Left ventricle myocardium inferior (tissue), 1 donor: ENCODE measurements at places on chromosomes 2 and 18.

- no peak for DNase-seq
Observed at GRCh38 chr2:9498210-9498609, 23.9 kb downstream of the IAH1 start.

DNA sequence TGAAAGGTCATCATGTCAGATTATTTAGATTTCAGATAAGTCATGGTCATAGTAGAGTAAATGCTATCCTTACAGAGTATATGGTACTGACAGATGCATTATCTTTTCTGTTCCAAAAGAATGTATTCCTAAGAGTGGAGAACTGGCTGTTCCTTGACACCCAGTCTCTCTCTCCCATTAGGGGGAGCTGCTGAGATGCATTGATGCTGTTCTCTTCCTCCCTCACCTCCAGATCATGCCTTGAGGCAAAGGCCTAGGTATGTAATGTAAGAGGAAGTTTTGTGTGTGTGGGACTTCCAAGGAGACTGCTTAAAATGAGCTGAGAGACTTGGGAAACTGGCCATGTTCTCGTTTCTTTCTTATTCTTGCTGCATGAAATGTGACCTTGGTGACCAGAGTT lies 979.5 kb upstream of the CELF4 start:
- no peak for DNase-seq

GRCh38 chr2:217918308-217919024 lies 84.3 kb downstream of the TNS1 start:
- DNase-seq: no peak

GRCh38 chr2:48525269-48525943 lies 4.5 kb upstream of the STON1 start:
- peak; percentile 26 for DNase-seq

- DNase-seq: no peak
Observed at GRCh38 chr2:42342795-42343241, 18.2 kb downstream of the COX7A2L start.

DNA sequence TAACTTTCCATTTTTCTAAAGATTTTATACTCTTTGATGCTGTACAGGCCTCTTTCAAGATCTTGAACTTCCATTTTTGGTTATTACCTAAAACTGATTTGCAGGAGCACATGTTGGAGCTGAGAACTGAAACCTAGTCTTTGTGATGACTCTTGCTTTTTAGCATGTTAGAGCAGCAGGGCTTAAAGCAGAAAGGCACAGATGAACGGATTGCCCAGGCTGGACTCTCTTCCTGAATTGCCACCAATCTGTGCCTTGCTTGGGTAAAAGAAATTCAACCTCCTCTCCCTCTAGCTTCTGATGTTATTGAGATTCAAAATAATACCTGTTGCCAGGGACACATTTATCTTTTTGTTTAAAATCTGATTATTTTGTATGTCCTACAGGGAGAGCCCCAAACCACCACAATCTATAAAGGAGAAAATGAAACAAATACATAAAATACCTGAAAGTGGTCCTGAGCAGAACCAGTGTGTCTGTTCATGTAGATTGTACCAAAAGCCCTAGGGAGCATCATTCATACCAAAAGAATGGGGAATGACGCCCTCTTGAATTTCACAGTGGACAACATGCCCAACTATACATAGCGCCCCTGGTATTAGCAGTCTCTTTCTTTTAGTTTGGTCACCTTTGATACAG lies 277.0 kb upstream of the MAP2 start:
- DNase-seq: no peak

DNA sequence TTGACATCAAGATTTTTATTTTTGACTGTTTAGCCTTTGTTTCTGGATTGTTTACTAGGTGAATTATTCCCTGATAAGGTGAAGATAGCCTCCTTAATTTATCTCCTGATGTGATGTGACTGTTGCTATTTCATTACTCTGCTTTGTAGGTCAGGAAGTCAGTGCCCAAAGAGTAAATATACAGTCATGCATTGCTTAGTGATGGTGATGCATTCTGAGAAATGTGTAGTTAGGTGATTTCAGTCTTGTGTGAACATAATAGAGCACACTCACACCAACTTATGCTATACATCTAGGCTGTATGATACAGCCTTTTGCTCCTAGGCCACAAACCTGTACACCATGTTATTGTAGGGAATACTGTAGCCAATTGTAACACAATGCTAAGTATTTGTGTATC lies 102.4 kb upstream of the THUMPD2 start:
- DNase-seq: no peak

- DNase-seq: no peak
Observed at GRCh38 chr2:112938904-112939303, 27.9 kb downstream of the IL37 start.

GRCh38 chr2:200670313-200670712 lies 84.5 kb downstream of the AOX1 start:
- no peak for DNase-seq

DNA sequence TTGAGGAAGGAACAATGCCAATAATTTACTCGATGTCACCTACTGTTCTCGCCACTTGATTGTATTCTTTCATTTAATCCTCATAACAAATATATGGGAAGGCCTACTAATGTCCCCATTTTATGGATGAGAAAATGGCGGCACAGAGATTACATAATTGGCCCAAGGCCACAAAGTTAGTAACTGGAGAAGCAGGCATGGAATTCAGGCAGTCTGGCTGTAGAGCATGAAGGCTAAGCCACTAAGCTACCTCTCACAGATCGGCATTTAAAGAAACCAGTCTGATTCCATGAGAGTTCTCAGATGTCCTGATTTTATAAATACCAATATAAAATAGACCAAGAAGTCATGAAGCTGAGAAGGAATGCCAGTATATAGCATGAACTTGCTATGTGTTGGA lies 121.8 kb upstream of the EPAS1 start:
- no peak for DNase-seq

GRCh38 chr2:169107645-169108044 lies 38.3 kb downstream of the DHRS9 start:
- no peak for DNase-seq

- no peak for DNase-seq
Observed at GRCh38 chr18:35504996-35505395, 7.2 kb upstream of the INO80C start.

DNA sequence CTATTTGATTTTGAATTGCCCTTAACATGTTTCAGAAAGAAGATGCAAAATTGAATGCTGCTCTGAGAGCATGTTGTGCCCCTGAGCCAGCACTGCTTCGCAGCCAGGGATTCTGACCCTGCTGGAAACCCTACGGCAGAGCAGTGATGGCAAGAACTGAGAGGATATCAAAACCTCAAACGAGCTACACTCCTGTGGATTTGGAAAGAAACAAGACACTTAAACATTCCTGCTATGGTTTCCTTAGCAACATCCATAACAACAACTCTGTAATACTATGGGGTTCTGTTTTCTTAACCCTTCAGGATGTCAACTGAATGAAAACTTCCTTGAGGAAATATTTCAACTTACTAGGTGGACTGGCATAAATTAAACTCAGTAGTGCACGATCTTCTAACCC lies 649.1 kb downstream of the NYAP2 start:
- DNase-seq: no peak

DNA sequence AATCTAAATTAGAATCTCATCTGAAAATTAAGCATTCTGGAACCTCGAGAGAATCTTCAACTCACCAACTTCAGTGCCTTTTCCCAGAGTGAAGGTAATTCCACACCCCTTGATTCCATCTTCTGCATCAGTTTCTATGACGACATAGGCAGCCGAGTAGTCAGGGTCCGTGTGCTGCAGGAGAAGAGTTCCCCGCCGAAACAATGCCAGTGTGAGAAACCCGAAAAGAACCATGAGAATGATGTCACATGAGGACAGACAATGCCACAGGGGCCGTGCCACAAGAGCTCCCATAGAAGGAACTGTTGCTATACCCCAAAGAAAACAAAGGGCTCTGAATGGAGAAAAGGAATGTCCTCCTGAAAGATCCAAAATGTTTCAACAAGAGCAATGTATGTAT lies 6.0 kb downstream of the ENOSF1 start:
- DNase-seq: no peak

GRCh38 chr2:174492963-174493431 lies 6.2 kb upstream of the GPR155 start:
- no peak for DNase-seq

DNA sequence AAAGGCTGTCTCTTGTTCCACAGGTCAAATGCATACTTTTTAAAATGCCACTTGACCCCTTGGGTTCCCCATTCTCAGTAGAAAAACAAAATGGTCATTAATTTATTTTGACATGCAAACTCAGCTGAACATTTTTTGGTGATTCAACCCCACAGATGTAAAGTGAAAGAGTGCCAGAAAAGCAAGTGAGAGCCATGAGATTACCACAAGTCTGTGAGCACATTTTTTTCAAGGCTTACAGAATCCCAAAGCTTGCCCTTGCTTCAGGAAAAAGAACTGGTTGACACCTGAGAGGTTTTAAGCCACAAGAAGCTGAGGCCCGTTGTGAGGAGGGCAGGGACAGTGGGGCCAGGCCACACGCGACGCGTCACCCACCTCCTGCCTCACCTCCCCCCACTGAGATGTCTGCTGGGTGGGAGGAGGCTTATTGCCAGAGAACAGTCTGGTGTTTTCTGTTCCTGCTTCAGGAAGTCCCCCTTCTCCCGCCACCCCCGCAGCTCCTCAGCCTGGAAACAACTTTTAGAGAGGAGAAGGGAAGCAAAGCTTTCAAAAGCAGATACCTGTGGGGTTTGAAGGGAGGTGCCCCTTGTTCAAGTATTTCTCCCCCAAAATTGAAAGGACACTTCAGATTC lies 70.4 kb upstream of the CYP1B1 start:
- DNase-seq: peak; percentile 50

DNA sequence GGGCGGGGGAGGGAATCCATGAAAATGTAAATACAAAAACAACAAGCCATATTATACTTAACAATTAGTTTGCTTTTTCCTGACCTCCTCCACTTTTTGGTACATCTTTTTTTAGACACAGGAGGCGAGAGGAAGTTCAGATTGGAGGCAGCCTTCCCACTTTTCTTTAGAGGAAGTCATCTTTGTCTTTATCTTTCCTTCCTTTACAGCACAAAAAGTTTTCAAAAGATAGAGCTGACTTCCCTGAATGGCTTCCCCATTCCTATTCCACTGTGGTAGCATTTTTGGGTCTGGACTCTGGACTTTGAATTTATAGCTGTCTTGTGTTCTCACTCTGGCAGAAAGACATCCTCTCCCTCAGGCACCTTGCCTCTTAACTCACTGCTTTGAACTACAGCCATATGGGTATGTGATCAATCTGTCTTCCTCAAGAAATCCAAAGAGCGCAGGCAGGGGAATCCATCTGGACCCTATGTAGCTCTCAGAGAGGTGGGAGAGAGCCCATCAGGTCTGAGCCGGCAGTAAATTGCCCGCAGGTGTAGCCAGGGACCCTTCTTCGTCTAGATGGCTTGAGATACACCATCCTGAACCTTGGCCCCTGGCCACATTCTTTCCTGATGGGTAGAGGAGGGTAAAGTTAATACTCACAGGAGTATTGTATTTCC lies 101.9 kb downstream of the AQP4 start:
- no peak for DNase-seq

DNA sequence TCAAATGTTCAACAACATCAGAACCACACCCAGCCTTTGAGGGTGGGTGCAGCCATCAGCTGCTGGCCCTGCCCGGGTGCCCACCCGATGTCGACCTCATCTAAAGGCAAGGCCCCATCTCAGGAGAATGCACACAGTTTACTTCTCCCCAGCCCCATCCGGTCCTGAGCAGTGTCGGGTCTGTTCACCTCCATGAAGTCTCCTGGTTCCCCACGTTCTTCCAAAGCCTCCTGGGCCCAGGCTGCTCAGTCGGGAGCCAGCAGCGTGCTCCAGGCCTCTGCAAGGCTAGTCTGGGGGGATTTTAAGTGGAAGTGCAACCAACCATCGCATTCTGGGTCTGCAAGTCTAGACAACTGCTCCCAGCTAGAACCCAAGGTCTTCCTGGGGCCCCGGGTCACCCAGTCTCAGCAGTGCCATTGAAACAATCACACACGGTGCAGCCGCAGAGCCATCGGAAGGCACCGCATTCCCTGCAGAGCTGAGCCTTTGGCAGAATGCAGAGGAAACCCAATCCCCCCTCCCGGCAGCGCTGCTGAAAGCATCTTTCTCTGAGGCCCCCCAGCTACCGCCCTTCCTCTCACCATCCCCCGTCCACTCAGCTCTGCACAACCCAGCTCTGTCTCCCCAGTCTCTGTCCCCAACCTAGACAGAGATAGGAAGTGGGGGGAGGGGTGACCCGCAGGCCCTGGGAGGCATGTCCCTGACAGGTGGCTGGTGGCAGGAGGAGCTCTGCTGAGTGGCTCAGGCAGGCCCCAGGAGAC lies 8.5 kb downstream of the ESPNL start:
- DNase-seq: no peak

GRCh38 chr2:127469051-127469450 lies 50.8 kb downstream of the PROC start:
- no peak for DNase-seq

- no peak for DNase-seq
Observed at GRCh38 chr2:142058149-142058548, 72.7 kb downstream of the LRP1B start.

- DNase-seq: no peak
Observed at GRCh38 chr2:11579867-11580659, 46.2 kb downstream of the GREB1 start.

GRCh38 chr18:10228326-10228725 lies 226.1 kb upstream of the APCDD1 start:
- DNase-seq: no peak

- no peak for DNase-seq
Observed at GRCh38 chr2:209441541-209441940, 17.7 kb downstream of the MAP2 start.

- peak; percentile 40 for DNase-seq
Observed at GRCh38 chr2:134206573-134206972, 47.3 kb upstream of the MGAT5 start.

DNA sequence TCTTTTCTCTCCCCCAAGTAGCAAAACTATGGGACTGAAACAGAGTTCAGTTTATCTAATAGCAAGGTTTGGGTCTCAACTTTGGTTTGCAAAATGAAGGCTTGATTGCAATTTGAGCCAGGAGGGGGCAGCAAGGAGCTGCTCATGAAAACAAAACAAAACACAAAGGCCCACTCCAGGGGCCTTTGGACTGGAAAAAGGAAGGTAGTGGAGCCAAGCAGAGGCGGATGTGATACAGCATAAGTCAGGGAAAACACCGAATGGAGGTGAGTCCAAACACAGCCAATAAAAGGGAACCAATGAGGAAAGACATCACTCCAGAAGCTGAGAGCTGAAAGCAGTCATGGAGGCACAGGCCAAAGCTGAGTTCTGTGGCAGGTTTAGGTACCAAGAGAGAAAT lies 799.7 kb upstream of the ACVR2A start:
- no peak for DNase-seq

- no peak for DNase-seq
Observed at GRCh38 chr2:118554616-118555015, 292.8 kb downstream of the EN1 start.
